ENCODE measurements at places on chromosomes 16 and 17. TPM values are rescaled to one million over a fixed set of nuclear protein-coding genes. Genes with fewer than 3 reads are reported as not detected.

The CACNG5 gene
- not detected for total RNA-seq

DNA sequence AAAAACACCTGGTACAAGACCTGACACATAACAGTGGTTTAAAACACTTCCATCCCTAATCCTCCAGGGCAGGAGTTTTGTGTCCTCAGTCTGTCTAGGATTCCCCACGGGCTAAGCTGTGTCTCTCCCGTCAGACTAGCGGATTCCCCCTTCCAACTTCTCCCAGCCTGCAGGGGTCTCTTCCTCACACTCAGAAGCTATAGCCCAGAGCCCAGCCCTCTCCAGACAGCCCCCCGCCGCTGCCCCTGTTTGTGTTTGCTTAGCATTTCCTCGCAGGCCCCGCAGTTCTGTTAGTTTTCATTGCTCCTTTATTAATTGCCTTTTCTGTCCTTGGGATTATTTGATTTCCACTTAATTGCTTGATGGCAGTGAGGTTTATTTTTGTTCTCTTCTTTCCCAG is 91.2 kb downstream of the TMEM132E start:
- H3K4me3 ChIP-seq = no peak overlapping the region
- H3K27me3 ChIP-seq = no peaks in the 10 kb centered on the region
- H3K27ac ChIP-seq = no peak overlapping the region
- no peaks in the 10 kb centered on the region for H3K36me3 ChIP-seq

DNA sequence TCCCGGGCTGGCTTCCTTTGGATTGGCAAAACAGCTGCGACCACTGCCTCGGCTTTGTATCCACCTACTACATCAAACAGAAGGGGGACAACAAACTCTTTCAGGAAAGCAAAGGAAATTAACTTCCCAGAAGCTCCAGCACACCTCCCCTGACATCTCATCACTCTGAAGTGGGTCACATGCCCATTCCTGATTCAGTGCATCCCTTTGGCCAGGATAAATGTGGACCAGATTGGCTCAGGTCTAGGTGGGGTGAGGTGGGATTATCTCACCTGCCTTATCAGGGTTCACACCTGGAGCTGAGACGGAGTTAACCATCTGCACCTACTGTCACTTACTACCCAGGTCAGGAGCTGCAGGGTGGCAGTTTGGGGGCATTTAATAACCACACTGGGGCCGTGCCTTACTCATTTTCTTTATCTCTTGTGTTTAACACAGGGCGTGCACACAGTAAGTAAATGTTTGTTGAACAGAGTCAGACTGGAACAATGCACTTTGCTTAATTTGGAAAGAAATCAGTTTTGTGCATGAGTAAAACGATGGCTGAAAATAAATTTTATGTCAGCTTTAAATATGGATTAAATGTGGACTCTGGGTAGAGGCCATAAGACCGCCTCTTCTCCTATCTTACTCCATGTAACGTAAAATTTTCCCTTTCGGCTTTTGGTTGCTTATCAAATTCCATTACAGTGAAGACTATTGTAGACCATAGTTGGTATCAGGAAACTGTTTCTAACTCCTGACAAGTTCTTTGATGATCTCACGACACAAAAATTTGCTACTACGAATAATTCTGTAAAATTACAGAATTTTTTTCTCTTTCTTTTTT is 36.0 kb downstream of the IQCK start:
- no peaks in the 10 kb centered on the region for H3K36me3 ChIP-seq
- H3K27me3 ChIP-seq = no peaks in the 10 kb centered on the region
- peaks cover 8% of the 10 kb centered on the region for H3K4me1 ChIP-seq
- H3K27ac ChIP-seq = peak overlapping the region; percentile 19

- no peaks in the 10 kb centered on the region for H3K36me3 ChIP-seq
- DNase-seq = peak; percentile 66
- H3K27me3 ChIP-seq = no peaks in the 10 kb centered on the region
- H3K4me3 ChIP-seq = peak overlapping the region; percentile 75
- no peak overlapping the region for H3K27ac ChIP-seq
- peaks cover 22% of the 10 kb centered on the region for H3K4me1 ChIP-seq
These were observed 1.4 kb upstream of the HES7 start for GRCh38 chr17:8125154-8125946.

The CHAD gene
- total RNA-seq = not detected

All from GM23248 (cell line).